ENCODE measurements at places on chromosomes 6 and 20.

- DNase-seq, result no peak
These were observed 28.5 kb downstream of the SLC35D3 start for GRCh38 chr6:136950436-136951126.

DNA sequence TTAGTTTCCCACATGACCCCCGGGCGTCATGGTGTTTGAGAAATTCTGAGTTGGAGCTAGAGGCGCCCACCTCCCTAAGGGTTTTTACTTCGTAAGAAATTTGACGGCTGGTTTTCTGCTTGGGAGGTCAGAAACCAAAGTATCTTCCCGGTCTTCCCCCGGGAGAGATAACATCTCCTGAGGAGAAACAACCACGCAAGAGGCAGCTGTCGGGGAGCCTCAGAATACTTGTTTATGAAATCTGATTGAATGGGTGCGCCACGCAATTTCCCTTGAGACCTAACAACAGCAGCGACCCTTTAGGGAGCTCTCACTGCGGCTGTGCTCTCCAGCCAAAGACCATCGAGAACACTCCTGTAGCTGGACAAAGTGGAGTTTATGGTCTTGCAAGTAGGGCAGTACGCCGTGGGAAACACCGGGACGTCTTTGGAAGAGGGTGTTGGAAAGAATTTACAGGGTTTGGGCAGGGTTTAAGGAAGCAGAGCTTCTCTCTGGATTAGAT, 608 bp upstream of the EIF2S2 start:
- DNase-seq, result peak; percentile 31

DNA sequence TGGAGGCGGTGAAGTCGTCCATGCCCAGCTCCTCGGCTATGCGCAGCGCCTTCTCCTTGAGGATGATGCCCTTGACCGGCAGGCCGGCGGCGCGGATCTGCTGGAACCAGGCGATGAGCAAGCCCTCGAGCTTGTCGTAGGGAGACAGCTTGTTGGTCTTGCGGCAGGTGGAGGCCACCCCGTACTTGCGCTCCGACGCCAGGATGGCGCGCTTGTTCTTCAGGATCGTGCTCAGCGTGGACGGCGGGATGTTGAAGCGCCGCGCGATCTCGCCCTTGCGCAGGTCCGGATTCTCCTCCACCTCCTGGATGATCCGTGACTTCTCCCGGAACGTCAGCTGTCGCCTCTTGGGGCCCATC, 435 bp downstream of the CENPB start:
- DNase-seq, result peak; percentile 47

DNA sequence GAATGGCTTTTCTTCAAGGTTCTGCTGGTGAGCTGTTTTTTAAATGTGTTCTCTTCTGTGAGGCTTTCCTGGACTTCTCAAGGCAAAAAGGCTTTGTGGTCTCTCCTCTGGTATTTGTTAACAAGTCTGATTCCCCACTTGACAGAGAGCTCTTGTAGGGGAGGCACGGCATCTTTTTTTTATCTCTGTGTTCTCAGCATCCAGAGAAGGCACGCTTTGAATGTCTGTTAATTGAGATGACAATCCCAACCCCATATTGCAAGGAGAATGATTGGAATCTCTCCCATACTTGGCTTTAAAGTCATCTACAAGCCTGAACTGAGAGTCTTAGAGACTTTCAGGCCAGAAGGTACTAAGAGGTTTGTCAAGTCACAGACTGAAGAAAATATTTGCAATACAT, 22.6 kb downstream of the EDN1 start:
- DNase-seq, result no peak

- DNase-seq, result no peak
These were observed 23.9 kb upstream of the MICB start for GRCh38 chr6:31473780-31474761.

Data from GM10248 (cell line).